ENCODE measurements at places on chromosomes 5 and 9. TPM values are rescaled to one million over a fixed set of nuclear protein-coding genes. Genes with fewer than 3 reads are reported as not detected.

- no peak for DNase-seq
Observed at GRCh38 chr5:159833846-159834245, 82.4 kb upstream of the ADRA1B start.

- no peak for DNase-seq
Observed at GRCh38 chr5:118888556-118888955, 99.8 kb downstream of the DTWD2 start.

GRCh38 chr5:89071101-89071940 is 188.3 kb upstream of the MEF2C start:
- DNase-seq = no peak

DNA sequence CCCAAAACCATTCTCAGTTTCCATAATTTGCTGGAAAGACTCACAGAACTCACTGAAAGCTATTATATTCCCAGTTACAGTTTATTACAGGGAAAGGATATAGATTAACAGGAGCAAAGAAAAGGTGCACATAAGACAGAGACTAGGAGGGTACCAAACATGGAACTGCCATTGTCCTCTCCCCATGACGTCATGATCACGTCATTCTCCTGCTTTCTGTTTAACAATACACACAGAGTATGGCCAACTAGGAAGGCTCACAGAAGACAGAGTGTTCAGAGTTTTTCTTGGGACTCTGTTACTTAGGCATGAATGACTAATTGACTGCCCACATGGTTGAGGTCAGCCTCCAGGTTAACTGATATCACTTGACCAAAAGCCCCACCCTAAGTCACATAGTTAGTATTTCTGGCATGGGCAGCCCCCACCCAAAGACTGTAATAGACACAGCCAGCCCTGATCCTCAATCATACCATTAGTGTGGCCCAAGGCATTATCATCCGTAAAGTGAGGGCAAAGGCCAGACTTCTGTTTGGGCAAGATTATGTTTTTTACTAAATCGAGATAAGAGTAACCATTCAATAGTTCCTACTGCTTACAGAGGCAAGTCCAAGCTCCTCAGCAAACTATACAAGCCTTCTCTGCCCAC is 353.5 kb upstream of the POU5F2 start:
- no peak for DNase-seq

DNA sequence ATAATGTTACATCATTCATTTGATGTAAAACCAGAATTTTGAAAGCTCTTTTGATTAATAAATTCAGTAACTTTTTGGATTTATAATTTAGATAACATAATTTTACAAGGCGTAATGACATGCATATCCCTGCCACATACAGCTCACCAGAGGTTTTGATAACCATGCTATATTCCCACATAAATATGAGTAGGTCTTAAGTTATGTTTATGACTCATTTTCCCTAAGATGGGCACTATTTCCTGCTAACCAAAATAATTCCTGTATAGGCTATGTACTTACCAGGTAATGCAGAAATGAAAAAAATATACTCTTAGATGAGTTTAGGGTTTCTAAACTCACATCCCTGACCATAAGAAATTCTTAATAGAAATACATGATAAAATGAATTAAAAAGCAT is 93.9 kb upstream of the EDIL3 start:
- no peak for DNase-seq

GRCh38 chr5:63439537-63439936 is 522.7 kb downstream of the HTR1A start:
- no peak for DNase-seq

DNA sequence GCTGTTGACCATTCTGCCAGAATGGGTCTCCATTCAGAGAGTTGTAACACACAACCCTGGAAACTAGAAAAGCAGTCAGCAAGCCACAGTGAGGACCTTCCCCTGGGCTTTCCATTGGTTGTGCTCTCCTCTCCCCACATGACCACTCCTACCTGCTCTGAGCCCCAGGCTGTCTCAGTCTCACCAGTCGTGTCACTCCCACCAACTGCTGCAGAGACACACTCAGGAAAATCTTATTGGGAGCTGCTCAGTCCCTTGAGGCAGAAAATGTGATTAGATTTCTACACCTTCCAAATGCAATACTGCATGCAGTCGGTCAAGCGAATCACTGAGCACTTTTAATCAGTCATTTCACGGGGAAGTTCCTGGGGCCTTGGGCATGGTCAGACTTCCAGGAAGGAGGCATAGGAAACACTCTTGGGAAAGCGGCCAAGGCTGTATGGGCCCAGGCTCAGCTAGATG is 284.2 kb upstream of the NMUR2 start:
- DNase-seq = no peak

GRCh38 chr5:178895615-178896571 is at the start of gene ZFP2:
TSS of gene ZFP2 (plus strand) at chr5:178895913. CDS start at chr5:178931314, 35,401 bp downstream.
- peak; percentile 19 for DNase-seq

GRCh38 chr9:6354072-6354686 is 26.0 kb downstream of the TPD52L3 start:
- DNase-seq = peak; percentile 61

ADAMTS6 gene
- 3.1 TPM for total RNA-seq

AQP7 gene
- total RNA-seq = 0.58 TPM

ZNF883 gene
- total RNA-seq = 14.2 TPM

KCNMB1 gene
- not detected for total RNA-seq

ARL14EPL gene
- total RNA-seq = not detected
